Naive thymus-derived CD4-positive, alpha-beta T cell (primary cell): ENCODE measurements at places on chromosomes 4 and X. TPM values are rescaled to one million over a fixed set of nuclear protein-coding genes. Genes with fewer than 3 reads are reported as not detected.

The CHRDL1 gene
- polyA plus RNA-seq, result not detected

The PRPS2 gene
- polyA plus RNA-seq, result 26.0 TPM

The FOXP3 gene
- 0.41 TPM for polyA plus RNA-seq

The FAM199X gene
- polyA plus RNA-seq, result 9.4 TPM

The SLC6A8 gene
- not detected for polyA plus RNA-seq

The SPANXB1 gene
- polyA plus RNA-seq, result not detected

GRCh38 chr4:55793479-55793878 is 26.1 kb upstream of the EXOC1L start:
- DNase-seq, result no peak

DNA sequence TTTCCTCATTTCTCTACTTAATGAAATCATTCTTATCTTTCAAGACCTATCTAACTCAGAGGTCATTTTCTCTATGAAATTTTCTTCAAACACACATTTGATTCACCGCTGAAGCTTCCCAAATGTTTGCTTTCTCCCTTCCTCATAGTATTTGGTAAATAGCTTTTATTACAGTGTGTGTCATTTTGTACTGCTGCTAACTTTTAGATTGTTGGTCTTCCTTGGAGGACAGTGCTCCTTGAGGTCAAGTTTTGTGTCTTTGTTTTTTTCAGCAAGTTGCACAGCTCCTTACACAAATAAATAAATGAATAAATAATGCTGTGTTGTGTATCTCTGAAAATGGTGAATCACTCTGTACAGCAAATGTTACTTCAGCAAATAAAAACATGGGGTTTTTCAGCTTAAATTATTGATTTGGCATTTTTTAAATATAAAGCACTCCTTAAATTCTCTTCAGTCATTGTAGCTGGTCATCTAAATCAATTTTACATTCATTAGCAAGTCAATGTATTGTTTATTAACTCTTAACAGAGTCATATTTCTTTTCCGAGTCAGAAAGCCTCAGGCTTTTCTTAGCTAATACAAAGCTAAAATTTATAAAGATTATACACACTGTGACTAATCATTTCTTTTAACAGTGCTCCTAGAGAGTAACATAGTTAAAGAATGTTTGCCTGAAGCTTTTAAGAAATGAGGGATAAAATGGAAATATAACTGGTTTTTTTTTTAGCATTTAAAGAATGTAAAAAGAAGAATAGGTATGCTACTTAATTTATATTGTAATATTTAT is 30.1 kb upstream of the MAD2L1 start:
- no peak for DNase-seq

DNA sequence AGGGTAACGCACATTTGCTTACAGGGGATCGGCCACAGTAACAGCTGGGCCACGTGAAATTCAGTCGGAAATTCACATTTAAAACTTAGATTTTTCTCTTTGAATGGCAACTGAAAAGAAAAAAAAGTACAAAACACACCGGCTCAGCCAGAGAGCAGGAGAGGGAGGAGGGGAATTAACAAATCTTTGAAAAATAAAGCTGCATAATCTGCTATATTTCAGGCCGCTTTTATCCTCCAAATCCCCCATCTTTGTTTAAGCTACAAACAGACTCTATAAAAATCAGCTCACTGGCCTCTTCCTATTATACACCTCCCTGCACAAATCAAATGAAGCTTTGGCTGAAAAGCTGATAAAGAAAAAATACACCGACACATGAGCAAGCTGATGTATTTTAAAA is 169.1 kb downstream of the LDB2 start:
- no peak for DNase-seq

- DNase-seq, result no peak
Measured at GRCh38 chr4:183241322-183241640, 78.8 kb downstream of the CLDN22 start.

DNA sequence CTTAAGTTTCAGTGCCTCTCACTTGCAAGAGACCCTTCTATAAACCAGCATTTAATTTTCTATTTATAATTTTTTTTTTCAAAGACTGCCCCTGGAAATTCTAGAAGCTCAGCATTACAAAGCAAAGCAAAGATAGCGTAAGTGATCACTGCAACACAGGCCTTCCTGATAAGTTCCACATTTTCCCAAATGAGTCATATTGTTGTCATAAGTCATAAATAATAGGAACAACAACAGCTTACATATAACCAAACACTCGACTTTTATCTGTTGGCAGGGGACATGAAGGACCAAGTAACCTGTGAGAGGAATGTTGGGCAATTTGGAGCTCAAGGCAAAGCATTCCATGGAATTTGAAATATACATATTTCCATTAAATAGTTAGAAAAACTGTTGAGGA is 815.5 kb downstream of the DMD start:
- no peak for DNase-seq

- no peak for DNase-seq
Measured at GRCh38 chr4:80208610-80209339, 11.5 kb downstream of the PRDM8 start.
